MV-4-11 (cell line): ENCODE measurements at places on chromosomes 5 and 9.

- DNase-seq = no peak
These were observed 37.8 kb downstream of the CDH10 start for GRCh38 chr5:24606971-24607370.

- no peak for DNase-seq
These were observed 5.9 kb upstream of the CDH6 start for GRCh38 chr5:31187591-31187990.

GRCh38 chr9:130837643-130838042 is 2.6 kb downstream of the ABL1 start:
- no peak for DNase-seq

DNA sequence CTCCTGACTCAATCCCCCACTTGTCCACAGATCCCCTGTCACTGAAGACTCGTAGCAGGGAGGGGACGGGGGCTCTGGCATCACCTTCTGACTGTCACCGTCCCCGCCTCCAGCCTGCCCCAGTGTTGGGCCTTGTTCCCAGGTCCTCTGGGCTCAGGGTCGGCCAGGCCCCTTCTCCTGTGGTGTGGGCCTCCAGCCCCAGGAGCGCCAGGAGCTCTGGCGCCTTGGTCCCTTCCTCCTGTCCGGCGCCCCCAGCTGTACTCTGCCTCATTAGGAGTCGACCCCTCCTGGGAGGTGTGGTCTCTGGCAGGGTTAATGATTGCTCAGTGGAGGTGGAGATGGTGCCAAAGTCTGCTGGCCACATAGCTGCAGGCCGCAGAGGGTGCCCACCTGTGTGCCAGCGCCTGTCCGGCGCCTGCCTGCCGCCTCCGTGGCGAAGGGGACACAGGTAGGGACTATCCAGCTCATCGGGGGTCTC is at the start of gene CDHR2:
Gene CDHR2 (plus strand): TSS at position 376 of the 478 bp plus-strand sequence. CDS start 16,011 bp downstream, outside the sequence.
- DNase-seq = peak; percentile 36

DNA sequence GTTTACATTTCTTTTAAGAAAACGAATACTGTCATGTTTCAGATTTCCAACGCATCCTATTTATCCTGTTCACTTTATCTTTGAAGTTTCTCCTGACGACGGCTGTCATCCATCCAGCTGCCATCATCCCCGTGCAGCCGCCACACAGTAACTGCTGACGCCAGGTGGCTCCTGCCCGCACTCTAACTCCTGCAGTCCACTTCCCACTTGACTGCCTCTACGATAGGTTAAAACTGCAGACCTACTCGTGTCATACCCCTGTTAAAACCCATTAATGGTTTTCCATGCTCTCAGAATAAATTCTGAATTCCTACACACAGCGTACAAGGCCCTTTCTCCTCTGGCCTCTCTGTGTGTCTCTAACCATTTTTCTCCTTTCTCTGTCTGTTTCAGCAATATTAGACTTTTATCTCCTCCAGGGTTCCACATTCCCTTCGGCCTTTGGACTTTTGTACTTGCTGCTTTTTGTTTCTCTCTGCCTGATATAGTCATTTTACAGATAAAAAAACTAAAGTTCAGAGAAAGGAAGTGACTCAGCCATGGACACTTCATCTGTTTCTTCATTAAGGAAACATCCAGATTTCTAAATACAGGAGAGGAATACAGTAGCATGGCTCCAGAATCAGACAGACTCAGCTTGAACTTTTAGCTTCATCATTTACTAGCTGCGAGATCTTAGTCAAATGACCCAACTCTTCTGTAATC is 84.9 kb downstream of the ADAMTS12 start:
- DNase-seq = peak; percentile 42

DNA sequence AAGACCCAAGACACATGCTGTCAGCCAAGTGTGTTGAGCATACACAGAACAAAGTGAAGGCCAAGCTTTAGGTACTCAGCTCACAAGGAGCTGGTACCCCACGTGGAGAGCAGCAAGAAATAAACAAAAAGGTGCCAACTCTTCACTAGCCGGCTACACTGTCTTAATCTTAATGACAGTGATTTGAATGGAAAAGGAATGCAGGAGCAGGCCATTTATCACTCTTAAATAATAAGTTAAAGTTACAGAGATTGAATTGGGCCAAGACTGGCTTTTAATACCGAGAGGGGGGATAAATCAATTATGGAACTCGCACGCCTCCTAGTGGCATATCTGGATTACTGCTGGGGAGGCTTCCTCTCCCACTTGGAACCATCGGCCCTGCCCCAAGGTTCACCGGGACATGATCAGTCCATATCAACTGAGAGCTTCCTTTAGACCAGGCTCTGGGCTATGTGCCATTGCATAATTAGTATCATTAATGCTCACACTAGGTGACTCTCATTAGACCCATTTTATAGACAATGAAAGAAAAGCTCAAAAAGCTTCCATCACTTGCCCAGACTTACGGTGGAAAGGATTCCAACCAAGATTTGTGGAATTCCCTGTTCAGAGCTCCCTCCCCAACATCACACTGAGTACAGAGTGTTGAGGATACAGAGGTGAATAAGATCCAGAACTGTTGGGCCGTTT is 94.0 kb downstream of the ACTL7B start:
- no peak for DNase-seq

DNA sequence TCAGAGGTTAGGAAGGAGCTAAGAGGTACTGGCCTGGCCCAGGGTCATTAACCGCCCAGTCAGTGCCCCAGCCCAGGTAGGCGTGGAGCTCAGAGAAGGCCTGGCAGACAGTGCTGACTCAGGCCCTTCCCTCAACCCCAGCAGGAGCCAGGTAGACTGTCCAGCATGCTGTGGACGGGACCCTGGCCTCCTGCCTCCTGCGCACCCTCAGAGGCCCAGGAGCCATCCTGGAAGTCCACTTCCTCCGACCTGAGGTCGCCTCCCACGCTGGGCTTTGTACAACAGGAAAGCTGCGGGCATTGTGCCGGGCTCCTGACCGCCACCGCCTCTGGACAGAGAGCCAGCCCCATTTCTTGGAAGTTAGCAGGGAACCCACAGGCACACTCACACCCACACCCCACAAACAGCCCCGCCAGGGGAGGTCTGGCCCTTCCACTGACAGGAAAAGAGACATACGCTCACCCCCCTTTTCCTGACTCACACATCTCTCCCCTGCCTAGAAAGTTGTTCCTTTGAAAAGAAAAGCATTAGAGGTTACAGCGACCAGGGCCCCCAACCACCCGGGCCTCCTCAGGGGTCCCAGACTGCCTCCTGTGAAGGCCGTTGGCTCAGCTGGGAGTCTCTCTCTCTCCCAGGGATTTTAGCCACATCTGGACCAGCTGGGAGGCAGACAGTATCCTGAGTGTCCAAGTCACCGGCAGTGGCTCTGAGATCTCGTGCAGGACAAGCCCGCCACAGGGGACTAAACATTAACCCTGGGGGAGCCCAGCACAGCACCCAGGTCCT is 7.7 kb downstream of the RALGDS start:
- DNase-seq = peak; percentile 36

DNA sequence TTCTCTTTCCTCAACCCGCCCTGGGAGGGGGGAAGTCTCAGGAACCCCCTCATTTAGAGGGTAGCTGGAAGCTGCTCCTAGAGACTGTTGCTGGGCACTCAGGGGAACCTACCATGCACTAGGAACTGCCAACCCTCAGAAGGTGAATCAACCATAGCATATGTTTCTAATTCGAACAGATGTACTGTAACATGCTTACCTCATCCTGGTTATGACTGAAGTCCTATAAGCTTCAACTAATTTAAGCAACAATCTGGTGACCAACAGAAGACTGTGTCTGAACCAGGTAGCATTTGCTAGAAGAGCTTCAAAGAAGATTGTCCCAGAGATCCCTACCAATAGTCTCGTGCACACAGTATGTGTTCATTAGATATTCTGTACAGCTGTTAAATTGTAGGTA is 5.7 kb upstream of the PRDM6 start:
- no peak for DNase-seq

GRCh38 chr5:67009028-67009427 is 187.6 kb downstream of the CD180 start:
- no peak for DNase-seq

DNA sequence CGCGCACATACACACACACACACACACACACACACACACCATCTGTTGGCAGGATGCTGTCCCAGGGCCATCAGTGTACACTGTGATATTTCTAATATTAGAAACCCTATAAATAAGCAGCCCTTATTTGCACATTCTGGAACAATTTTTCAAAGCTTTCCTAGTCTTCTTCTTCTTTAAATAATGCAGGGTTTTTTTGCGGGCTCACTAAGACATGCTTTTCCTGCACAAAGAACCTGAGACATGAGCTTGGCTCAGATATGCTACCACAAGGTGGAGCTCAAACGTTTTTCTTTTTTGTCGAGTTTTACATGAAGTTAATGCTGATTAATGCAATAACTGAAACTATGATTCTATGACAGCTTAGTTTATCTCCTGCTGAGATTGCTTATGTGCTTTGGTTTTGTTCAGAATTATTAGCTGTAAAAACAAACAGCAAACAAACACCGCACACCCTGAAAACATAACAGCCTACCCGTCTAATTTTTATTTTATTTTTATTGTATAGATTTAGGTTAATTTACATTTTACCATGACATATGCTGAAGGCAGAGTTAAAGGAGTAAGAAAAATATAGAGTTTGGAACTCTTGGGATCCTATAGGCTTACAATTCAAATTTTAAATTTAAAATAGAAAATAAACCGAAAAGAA is 95.8 kb downstream of the ALDH1A1 start:
- no peak for DNase-seq

DNA sequence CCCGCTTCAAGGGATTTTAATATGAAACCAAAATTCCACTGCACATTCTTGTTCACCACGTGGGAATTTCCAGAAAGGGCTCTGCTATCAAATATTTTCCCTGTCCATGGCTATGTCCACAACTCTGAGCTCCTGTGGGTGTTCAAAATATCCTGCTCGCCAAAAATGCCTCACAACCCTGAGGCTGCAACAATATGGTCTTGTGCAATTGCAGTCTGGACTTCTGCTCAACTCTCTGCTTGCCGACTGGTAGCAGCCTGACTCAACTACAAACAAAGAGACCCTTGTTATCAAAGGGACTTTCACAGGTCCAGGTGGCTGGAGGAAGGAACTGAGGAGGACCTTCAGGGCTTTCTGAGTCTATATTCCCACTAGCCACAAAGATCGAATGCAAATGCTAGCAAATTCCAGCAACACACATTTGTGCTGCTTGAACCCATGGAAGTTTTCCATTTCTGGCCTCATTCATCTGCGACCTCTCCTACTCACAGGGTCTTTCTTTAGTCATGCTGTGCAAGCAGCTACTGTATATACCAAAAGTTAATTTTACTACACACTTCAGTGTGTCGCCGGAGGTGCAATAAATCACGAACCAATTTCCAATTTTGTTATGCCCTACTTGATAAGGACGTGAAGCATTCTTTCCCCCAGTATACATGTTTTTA is 169.2 kb upstream of the SLC30A5 start:
- no peak for DNase-seq

DNA sequence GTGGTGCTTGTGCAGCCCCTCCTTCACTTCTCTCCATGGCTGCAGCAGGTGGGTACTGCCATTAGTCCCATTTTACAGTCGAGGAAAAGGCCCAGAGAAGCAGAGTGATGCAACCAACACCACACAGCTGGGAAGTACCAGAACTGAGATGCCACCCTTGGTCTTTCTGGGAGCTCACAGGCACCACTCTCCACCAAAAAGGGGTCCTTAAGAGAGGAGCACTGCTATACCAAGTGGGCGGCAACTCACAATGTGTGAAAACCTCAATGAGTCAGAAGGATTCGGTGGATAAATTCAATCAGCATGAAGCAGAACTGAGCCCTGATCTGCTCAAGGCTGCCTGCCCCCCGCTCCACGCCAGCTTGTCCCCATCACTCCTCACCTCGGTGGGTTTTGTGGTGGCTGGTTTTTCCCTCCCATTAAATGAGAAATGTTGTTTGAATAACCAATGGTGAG is 213.7 kb downstream of the FSTL4 start:
- DNase-seq = peak; percentile 13

DNA sequence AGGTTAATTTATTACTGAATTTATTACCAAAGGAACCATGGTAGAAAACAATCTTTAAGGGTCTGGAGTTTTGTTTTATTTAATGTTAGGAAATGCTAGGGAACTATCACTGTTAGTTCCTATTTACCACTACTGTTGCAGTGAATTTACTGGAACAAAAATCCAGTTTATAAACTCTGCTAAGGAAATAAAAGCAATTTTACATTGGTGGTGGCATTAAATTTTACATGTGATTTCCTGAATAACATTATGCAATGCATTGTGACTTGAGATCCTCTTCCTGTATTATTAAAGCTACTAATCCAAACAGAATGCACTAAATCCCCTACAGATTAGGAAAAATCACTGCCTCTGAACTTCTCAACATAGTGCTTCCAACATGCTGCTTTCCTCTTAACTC is 599.5 kb upstream of the PTGER4 start:
- DNase-seq = no peak

DNA sequence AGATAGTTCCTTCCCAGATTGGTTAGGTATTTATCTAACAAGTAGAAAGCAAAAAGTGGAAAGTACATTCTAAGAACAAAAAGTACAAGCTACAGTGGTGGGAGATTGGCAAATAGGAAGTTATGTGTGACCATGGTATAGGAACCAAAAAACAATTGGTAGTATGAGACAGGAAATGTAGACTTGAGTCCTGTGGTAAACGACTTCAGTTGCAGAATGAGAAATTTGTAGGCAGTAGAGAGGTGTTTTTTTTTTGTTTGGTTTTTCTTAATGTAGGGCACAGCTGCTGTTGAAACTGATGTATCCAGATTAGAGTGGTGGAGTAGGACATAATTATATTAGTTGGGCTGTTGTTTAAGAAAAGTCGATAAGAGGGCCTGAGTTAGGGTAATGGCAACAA is 72.0 kb downstream of the CCNH start:
- peak; percentile 79 for DNase-seq

- DNase-seq = no peak
These were observed 334.1 kb upstream of the CD180 start for GRCh38 chr5:67530609-67531255.

- DNase-seq = peak; percentile 96
These were observed 9.5 kb downstream of the MTRR start for GRCh38 chr5:7878381-7878873.

DNA sequence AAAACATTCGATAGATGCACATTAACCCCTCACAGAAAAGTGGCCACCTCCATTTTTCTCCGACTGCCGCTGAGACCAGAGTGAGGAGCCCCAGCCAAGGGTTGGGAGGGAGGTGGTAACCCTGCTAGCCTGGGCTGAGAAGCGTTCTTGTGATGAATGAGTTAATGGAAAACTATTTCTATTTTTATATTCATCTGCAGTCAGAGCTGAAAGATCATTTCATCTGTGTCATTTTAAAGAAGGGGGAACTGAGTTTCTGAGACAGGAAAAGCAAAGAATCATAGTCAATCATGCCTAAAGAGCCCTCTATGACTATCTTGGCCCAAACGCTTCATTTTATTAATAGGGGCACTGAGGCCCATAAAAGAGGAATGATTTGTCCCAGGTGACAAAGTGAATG is 229.5 kb downstream of the PAPPA start:
- no peak for DNase-seq

- no peak for DNase-seq
These were observed 464.5 kb downstream of the ICE1 start for GRCh38 chr5:5886812-5887486.

GRCh38 chr5:141713616-141714309 is 31.7 kb upstream of the ARAP3 start:
- DNase-seq = no peak

DNA sequence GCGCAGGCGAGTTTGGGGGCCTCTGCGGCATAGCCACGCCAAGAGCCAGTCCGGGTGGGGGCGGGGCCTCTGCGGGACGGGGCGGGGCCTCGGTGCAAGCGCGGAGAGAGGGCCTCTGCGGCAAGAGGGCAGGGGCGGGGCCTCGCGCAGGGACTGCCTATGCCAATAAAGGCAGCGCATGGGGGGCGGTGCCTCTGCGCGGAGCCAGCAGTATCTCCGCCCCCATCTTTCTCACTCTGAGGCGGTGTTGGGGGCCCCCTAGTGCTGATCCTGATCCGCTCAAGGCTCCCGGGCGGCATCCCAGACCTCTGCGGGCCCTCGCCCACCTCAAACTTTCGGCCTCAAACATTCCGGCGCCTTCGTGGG is 9.2 kb upstream of the GPRIN1 start:
- DNase-seq = peak; percentile 26
